Stimulated activated CD8-positive, alpha-beta memory T cell treated with anti-CD3 and anti-CD28 coated beads, Interleukin-7, amount 100 ng/mL, for 1 hour (primary cell): ENCODE measurements at places on chromosomes 13 and 19.

- DNase-seq: no peak
These were observed 220.5 kb downstream of the RBM26 start for GRCh38 chr13:79185580-79185979.

DNA sequence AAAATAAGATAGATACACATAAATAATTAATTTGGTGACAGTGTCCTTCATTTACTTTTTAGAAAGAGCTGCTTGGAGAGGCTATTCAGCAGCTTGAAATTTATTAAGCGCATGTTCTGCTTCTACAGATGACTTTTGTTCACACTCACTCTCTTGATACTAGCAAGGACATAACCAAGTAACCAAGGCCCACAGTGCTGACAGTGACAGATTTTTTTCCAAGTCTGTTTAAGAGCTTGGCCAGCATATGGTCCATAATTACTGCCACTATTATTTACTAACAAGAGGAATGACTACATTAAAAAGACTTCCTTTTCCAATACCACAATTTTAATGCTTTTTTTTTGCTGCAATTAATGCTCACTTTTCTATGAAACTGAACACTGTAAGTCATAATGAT, 673.7 kb upstream of the MIR17HG start:
- no peak for DNase-seq

- no peak for DNase-seq
These were observed 72.7 kb downstream of the SPACA7 start for GRCh38 chr13:112448621-112449544.

- no peak for DNase-seq
These were observed 699 bp downstream of the RCBTB2 start for GRCh38 chr13:48532256-48532505.

- no peak for DNase-seq
These were observed 46.7 kb upstream of the RFC3 start for GRCh38 chr13:33771296-33771695.

GRCh38 chr13:27622102-27622820, 569 bp downstream of the POLR1D start:
- DNase-seq: no peak

DNA sequence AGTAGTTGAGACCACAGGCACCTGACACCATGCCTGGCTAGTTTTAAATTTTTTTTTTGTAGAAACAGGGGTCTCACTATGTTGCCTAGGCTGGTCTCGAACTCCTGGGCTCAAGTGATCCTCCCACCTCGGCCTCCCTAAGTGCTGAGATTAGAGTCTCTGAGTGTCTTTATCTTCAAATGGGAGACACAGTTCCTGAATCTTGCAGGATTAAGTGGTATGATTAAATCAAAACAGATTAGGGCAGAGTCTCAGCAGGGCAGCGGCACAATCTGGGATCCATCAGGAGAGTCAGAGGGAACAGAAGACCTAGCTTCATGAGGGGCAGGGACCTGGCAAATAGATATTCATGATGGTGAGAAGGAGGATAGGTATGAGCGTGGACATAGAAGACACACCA, 953 bp downstream of the RLN3 start:
- no peak for DNase-seq

GRCh38 chr13:44230071-44230470, 143.6 kb upstream of the SERP2 start:
- DNase-seq: no peak

DNA sequence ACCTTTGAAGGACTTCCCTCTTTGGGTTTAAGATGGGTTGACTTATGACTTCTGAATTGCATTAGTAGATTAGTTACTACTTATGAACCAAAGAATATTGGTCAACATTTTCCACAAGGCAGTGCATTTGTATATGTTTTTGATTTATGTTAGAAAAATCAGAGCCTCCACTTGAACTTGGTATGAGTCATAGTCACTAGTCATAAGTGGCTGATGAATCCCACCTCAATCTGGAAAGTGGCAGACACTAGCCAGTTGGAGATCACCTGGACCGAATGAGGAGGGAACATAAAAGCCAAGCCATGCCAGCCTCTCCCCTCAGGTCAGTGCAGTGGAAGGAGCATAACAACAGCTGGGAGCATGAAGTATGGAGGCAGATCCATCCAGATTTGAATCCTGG, 39.3 kb upstream of the SPART start:
- no peak for DNase-seq

GRCh38 chr13:97194479-97194878, 27.7 kb upstream of the MBNL2 start:
- DNase-seq: no peak

DNA sequence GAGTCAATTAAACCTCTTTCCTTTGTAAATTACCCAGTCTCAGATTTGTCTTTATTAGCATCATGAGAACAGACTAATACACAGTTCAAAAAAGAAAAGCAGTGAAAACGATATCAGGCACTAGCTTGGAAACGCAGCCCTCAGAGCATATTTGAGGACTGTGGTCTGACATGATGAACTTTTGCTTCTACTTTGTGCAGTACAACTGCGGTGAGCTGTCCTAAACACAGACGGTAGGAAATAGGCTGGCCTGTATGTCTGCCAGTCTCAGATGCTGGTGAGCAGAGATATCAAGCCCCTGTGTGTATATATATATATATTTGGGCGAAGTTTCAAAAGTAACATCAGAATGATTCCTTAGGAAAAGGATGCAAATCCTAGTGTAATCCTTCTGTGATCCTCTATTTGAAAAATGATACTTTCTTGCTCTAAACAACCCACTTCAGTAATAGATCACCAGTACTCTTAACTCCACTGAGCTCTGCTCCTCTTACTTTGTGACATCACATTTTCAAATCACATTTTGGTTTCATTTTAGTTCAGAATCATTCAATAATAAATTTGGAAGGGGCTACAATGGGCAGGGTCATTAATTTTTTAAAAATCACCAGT, 74.4 kb downstream of the TNFRSF19 start:
- no peak for DNase-seq

GRCh38 chr13:111203736-111204389, 88.8 kb downstream of the ARHGEF7 start:
- DNase-seq: no peak

DNA sequence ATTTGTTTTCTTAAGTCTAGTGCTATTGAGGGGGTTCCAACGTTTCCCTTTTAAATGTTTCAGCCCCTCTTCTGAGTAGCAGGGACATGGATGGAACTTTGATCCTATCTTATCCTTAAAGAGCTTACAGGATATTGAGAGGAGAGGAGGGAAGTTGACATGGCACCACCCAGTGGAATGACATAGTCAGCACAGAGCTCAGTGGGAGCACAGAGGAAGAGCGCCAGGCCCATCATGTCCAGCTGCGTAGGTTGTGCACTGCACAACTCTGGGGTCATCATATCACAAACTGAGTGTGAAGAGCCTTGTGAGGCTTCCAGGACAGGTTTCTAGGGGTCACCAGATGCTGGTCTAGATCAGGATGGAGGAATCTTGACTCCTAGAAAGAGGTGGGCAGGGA, 4.6 kb upstream of the CDC42EP5 start:
- no peak for DNase-seq

GRCh38 chr19:41746593-41747227, 8.6 kb upstream of the CEACAM6 start:
- peak; percentile 7 for DNase-seq

- peak; percentile 86 for DNase-seq
These were observed at the start of gene DUS3L for GRCh38 chr19:5790559-5791520. DUS3L (minus strand) TSS chr19:5791163; CDS start chr19:5791141, 22 bp downstream.
